NCI-H774 (cell line): ENCODE measurements at places on chromosomes 1 and 21.

DNA sequence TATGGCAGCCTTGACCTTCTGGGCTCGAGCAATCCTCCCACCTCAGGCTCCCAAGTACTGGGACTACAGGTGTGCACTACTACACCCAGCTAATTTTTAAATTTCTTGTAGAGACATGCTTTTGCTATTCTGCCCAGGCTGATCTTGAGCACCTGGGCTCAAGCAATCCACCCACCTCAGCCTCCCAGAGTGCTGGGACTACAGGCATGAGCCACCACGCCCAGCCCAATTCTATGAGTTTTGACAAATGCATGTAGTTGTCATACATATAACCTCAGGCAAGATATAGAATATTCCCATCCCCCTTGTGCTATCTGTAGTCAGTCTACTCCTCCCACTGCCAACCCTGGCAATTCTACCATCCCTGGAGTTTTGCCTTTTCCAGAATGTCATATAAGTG lies 38.7 kb upstream of the TTC22 start:
- no peak for DNase-seq

DNA sequence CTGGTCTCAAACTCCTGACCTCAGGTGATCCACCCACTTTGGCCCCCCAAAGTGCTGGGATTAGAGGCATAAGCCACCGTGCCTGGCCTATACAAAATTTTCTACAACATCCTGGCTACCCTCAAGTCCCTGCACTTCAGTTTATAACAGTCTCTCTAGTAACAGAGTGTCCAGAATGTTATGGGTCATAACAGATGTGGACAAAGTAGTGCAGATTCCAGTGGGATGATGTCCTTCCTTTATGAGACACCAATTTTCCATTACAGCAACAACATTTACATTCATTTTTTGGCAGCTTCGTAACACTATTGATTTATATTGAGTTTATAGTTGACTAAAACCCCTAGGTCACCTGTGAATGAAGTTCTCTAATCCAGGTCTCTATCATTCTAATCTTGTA lies 429.4 kb upstream of the PTBP2 start:
- DNase-seq, result no peak

DNA sequence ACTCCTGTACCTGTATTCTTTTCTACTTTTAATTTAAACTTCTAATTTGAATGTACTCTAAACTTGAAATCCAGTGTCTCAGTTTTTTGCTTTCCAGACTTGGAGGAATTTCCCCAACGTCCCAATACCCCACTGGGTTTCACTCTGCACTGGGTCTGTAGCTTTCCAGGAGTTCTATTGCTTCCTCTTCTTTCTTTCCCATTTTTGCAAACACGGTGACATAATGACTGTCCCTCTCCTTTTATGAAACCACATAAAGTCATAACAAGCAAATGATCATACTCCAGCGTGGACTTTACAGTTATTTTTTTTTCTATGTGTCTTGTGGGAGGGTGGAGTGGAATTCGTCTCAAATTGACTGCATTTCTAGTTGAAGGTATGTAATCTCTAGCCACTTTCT lies 97.1 kb downstream of the FASLG start:
- DNase-seq, result no peak

GRCh38 chr1:196193896-196194559 lies 414.2 kb downstream of the KCNT2 start:
- DNase-seq, result no peak

DNA sequence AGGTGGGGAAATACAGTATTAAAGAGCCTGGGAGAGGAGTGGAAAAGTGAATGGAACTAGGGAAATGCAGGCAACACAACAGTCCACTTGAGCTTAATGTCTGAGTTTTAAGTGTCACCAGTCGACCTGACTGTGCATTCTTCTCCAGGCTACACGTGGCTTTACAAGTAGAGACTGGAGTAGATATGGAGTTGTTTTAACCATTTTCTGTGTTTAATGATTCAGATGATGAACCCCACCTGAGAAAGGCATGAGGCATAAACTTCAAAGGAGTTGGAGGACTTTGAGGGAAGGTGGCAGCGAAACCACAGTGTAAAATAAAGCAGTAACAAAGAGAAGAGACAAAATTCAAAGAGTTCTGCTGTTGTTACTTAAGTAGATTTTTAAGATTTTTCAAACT lies 12.6 kb downstream of the FUBP1 start:
- DNase-seq, result no peak

DNA sequence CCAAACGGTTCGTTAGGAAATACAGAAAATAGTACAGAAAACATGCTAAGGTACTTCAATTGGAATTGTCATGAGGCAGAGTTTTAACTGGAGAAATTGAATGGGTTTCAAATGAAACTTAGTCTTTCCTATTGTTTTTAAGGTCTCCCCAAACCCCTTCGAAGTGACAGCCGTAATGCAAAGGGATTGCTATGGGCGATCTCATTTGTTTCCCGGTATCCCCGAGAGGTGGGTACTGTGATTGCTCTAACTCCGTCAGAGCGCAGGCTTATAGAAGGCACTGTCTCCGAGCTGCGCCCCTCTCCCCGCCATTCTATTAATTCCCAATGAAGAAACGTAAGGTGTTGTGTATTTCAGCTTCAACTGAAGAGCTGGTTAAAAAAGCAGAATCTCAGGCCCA lies 22.0 kb upstream of the RNF187 start:
- no peak for DNase-seq

GRCh38 chr1:227729881-227730629 lies 5.0 kb downstream of the JMJD4 start:
- DNase-seq, result no peak

- DNase-seq, result no peak
Observed at GRCh38 chr1:15245593-15246360, 1.2 kb upstream of the FHAD1 start.

- no peak for DNase-seq
Observed at GRCh38 chr1:63674865-63675419, 81.7 kb downstream of the PGM1 start.

- DNase-seq, result no peak
Observed at GRCh38 chr1:199073166-199073565, 434.3 kb downstream of the PTPRC start.

DNA sequence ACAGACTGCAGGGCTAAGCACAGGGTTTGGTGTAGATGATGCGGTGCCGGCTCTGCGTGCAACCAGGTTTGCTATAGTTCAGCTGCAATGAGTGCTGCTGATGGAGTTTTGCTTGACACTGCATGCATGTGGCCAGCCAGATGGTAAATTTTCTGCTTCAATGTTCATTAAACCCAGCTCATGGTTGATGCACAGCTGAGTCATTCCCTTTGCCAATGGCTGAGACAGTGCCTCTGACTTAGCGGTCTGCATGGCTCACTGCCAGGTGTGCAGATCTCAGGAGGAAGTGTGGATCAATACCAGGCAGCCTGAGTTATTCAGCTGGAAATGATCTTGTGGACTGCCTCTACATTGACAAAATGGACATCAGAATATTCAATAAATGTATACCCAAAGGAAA lies 172.7 kb upstream of the ZP4 start:
- DNase-seq, result no peak

- DNase-seq, result no peak
Observed at GRCh38 chr1:2943686-2944260, 77.5 kb upstream of the ACTRT2 start.

DNA sequence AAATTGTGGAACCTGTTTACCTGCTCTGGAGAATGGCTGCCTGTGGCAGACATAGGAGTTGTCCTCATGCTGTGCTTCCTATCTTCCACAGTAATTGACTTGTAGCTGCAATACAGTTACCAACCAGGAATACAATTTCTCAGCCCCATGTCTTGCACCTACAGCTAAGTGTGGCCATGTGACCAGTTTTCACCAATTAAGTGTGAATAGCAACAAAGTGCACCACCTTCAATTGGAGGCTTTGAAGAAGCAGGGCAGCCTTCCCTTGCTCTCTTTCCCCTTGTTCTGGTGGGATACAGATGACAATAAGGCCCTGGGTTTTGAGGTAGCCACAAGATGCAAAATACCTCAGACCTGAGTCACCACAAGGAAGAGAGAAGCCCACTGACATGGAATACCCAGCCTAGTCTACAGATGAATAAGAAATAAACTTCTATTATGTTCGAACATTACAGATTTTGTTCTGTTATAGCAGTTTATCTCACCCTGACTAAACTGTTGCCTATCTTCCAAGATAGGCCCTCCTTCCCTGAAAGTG lies 70.2 kb upstream of the S1PR1 start:
- no peak for DNase-seq

DNA sequence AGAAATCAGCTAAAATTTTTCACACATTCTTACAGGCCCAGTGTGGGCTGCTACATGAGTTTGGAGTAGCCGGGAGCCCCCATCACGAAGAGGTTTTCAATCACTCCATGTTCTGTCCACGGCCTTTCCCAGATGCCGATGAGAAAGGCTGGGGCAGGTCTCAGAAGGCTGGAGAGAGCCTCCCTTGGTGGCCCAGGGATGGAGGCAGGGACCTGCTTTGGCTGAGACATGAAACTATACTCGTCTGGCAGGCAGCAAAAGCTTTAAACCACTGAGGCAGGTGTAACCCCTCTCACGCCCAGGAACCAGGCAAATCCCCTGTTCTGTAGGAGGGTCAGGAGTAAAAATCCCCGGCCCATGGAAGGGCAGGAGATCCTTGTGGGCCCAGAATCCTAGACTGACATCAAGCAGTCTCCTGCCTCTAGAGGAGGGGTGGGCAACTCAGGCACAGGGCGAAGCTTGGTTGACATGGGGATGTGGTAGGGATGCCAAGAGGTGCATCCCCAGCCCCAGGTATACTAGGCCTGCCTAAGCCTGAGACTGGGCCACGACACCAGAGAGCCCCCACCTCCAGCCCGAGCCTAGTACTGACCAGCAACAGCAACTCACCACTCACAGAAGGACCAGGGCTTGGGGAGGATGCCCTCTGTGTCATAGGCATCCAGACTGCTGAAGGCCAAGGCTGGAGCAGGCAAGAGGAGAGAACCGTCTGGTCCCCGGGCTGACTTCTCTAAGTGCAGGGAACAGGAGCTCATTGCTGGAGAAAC lies 9.1 kb downstream of the MMEL1 start:
- no peak for DNase-seq

GRCh38 chr1:174135211-174135610 lies 24.1 kb upstream of the RABGAP1L start:
- DNase-seq, result no peak

GRCh38 chr1:110069404-110070281 lies 829 bp downstream of the ALX3 start:
- DNase-seq, result no peak

DNA sequence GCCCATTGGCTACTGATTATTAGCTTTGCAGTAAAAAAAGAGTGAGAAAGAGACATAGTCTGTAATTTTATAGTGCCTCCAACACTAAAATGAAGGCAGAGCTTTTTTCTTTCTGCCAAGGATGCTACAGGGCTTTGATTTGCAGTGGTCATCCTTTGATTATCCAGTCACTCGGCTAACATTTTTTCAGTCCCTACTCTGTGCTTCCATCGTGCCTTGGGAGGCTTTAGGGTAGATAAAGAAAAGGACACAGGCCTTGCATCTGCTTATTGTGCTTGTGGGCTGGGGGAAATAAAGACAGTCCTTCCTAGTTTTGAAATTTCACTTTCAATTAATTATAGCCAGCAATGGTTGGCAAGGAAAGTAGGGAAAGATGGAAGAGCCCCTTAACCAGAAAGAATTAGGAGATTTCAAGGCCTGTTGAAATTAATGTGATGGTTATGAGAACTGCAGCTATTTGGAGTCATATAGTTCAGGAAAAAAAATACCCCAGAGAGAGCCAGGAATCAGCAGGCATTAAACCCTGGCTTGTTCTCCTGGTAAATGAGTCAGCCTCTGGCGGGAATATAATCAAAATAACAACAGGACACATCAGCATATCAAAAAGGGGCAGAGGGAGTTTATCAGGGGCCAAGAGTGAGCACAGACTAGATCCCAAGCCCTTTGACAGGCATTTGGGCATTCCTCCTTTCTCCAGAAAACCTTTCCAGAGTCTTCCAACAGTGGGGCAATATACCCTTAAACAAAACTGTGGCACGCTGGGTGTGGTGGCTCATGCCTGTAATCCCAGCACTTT lies 27.4 kb downstream of the CACHD1 start:
- no peak for DNase-seq

- no peak for DNase-seq
Observed at GRCh38 chr21:37168666-37169065, 95.6 kb downstream of the TTC3 start.

DNA sequence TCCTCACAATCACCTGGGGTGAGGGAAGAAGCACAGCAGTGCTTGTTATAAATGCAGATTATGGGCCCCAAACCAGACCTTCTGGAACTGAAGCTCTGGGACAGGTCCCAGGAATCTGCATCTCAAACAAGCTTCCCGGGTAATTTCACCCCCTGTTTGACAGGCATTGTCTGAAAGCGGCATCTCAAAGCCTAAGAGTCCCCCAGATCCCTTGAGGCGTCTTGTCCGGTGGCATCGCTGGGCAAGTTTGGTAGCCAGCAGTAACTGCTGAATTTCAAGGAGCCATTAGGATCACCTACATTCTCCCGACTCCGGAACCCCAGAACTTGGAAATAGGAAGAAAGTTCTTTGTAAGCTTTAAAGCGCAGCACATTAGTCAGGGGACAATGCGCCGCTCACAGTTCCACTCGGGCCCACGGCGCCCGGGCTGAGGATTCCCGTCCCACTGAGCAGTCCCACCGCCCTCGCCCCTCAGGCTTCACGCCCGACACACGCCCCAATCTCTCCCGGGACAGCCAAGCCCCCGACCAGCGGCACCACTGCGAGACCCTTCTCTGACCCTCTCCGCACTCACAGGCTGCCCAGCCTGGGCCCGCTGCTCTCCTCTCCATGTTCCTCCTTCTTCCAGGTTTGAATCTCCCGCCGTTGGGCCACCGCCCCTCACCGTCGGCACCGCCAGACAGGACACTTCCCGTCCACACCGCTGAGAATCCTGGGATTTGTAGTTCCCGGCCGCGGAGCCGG lies at the start of gene IQGAP3:
IQGAP3 (minus strand) TSS at position 647 of the 744 bp plus-strand sequence; CDS start at position 611, 36 bp downstream.
- peak; percentile 83 for DNase-seq

- DNase-seq, result no peak
Observed at GRCh38 chr1:9764550-9764949, 59.2 kb downstream of the CLSTN1 start.

- DNase-seq, result no peak
Observed at GRCh38 chr1:167490765-167491164, 27.6 kb downstream of the CD247 start.

- no peak for DNase-seq
Observed at GRCh38 chr1:221477252-221477651, 264.6 kb downstream of the DUSP10 start.

- DNase-seq, result no peak
Observed at GRCh38 chr1:11676386-11677103, 4.4 kb downstream of the MAD2L2 start.

DNA sequence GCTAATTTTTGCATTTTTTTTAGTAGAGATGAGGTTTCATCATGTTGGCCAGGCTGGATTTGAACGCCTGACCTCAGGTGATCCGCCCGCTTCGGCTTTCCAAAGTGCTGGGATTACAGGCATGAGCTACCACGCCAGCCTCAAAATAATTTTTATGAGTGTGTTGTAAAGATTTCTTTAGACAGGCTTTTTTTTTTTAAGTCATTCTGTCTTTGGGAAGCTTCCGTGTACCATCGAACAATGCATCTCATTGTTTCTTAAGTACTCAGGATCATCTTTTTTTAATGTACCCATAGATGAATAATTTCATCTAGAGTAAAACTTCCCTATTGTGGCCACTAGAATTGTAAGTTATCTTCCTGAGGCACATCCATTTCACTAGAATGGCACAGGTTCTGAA lies 19.6 kb upstream of the SDC3 start:
- no peak for DNase-seq

- DNase-seq, result no peak
Observed at GRCh38 chr1:155761736-155762405, 73.0 kb downstream of the DAP3 start.
